Bronchial epithelial cell (primary cell): ENCODE measurements at places on chromosomes 3 and 15. TPM values are rescaled to one million over a fixed set of nuclear protein-coding genes. Genes with fewer than 3 reads are reported as not detected.

NR1I2 gene
- total RNA-seq, result not detected in 2 replicates

NOX5 gene
- under 0.01 TPM in 1 of 2 replicates, not detected in the other for total RNA-seq

DNA sequence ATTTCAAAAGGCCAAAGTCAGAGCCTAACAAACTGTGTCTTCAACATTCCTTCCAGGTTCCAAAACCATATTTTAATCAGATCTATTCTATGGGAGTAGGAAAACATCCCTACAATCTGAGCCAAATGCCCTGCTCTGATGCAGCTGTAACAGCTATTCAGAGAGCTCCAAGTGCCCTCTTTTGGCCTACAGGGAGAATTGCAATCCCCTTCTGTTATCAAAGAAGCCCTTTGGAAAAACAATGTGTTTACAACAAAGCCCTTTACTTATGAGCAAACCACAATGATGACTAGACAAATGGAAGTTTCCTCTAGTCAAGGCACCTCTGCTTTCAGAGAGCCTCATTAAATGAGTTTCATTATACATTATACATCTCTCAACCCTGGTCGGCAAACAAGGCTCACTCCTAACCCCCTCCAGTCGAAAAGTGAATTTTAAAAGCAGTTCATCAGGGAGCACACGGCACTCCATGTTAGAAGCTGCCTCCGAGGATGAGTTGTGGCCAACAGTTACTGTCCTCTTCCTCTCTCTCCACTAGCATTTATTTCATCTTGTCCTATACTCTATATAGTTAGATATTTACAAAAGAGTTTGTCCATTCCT, 42.6 kb upstream of the TMCO5A start:
- peak; percentile 52 for DNase-seq

DNA sequence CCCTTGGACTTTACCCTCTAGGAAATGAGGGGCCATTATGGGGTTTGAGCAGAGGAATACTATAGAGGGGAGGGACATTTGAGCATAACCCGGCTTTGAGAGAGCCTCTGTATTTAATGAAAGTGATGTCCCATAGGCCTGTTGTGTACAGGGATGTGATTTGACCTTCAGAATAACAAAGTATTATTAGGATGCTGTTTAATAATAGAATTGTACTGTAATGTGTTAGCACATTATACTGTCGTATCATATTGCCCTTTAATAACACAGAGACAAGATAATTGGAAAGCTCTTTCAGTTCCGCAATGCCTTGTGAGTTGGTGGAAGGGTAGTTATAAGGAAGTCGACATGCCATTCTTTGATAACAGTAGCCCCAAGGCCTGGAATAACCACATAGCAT, 328.3 kb downstream of the RYR3 start:
- no peak for DNase-seq

- DNase-seq, result peak; percentile 61
Observed at GRCh38 chr3:188188911-188189310, 35.0 kb downstream of the LPP start.

DNA sequence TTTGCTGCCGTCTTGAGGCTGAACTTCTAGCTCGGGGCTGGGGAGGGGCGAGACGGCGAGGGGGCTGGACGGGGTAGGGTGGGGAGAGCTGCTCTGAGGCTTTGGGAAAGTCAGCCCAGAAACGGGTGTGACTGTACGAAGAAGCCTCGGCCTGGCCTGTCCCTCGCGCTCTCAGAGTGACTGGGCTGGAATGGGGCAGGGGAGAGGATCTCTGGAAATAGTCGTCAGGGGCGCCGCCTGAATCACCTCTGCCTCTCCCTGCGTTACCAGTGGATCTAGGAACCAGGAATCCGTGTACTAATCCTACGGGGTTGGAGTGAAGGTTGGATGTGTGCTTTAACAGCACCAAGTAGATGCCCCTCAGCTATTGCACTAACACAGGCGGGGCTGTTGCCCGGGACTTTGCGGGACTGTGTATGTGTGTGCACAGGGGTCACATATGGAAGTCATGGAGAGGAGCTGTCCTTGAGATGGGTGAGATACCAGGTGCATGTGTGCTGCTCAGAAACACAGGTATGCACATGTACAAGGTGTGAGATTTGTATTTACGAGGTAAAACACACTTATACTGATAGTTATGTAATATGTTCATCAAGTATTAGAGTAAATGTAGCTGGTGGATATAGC, 591 bp downstream of the FOXL2NB start:
- no peak for DNase-seq

GRCh38 chr3:59775761-59776325, 726.0 kb upstream of the CFAP20DC start:
- no peak for DNase-seq
